CD4-positive, alpha-beta memory T cell (primary cell): ENCODE measurements at places on chromosomes 13 and 19. TPM values are rescaled to one million over a fixed set of nuclear protein-coding genes. Genes with fewer than 3 reads are reported as not detected.

Gene ADM5
- total RNA-seq = 4.0 TPM

Gene ANKLE1
- 5.1 TPM for total RNA-seq

Gene IL17D
- total RNA-seq = not detected

- DNase-seq = no peak
- H3K4me1 ChIP-seq = peaks cover 38% of the 10 kb centered on the region
- H3K36me3 ChIP-seq = peaks cover 5% of the 10 kb centered on the region
Observed at GRCh38 chr19:18309525-18310064, 13.3 kb downstream of the LSM4 start.

GRCh38 chr19:703329-703650 lies 5.4 kb upstream of the PALM start:
- H3K36me3 ChIP-seq = no peaks in the 10 kb centered on the region
- no peak overlapping the region for H3K4me3 ChIP-seq
- H3K4me1 ChIP-seq = peaks cover 7% of the 10 kb centered on the region
- no peak for DNase-seq
- no peak overlapping the region for H3K27ac ChIP-seq

DNA sequence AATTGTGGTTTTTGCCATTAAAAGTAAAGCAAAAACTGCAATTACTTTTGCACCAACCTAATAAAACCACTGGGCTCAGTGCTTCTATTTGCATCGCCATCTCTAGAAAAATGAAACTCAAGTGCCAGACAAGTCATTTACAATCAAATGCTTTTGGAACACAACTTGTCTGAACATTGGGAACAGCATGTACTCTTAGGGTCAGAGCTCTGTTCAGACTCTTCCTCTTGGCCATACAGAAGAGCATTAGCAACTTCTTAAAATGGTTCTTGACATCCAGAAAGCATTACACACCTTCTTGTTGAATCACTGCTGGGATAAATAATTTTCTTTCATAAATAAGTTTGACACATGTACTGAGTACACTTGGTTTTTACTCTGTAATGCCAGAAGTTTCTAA lies 272.5 kb downstream of the DCLK1 start:
- no peaks in the 10 kb centered on the region for H3K4me1 ChIP-seq
- no peak for DNase-seq
- no peak overlapping the region for H3K27ac ChIP-seq
- H3K4me3 ChIP-seq = no peak overlapping the region
- H3K36me3 ChIP-seq = no peaks in the 10 kb centered on the region

DNA sequence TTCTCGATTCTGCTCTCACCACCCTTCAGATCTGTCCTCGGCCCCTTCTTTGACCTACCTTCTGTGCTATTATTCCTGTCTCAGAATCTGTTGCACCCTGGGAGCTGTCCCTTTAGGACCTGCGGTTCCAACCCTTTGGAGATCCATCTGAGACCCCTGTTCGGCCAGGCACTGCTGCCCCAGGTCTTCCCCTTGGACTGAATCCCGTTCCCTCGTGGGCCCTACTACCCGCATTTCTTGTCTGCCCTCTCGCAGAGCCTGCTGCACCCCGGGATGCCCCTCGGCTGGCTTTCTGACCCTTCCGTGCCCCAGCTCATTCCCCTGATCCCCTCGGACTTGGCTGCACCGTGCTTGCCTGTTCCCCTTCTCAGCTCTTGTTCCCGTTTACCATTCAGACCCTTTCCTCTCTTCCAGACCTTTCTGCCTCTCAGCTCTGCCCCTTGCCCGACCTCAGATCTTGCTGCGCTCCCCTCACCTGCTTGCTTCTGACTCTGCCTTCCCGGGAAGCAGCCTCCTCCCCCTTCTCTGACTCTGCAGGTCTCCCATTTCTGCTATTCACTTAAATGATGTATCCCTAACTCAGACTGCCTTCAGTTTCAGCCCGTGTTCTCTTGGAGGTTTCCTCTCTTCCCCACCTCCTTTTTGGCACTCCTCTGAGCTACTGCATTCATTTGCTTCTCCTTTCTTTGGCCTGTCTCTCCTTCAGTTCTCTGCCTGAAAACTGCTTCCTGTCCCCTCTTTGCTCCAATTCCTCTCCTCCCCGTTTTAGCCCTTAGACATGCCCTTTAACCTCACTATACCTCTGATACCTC lies 1.1 kb downstream of the ARHGAP35 start:
- H3K27ac ChIP-seq = peak overlapping the region; percentile 49
- no peak for DNase-seq
- H3K4me1 ChIP-seq = peaks cover 65% of the 10 kb centered on the region
- peak overlapping the region; percentile 71 for H3K4me3 ChIP-seq
- H3K27me3 ChIP-seq = no peaks in the 10 kb centered on the region
- H3K36me3 ChIP-seq = no peaks in the 10 kb centered on the region

DNA sequence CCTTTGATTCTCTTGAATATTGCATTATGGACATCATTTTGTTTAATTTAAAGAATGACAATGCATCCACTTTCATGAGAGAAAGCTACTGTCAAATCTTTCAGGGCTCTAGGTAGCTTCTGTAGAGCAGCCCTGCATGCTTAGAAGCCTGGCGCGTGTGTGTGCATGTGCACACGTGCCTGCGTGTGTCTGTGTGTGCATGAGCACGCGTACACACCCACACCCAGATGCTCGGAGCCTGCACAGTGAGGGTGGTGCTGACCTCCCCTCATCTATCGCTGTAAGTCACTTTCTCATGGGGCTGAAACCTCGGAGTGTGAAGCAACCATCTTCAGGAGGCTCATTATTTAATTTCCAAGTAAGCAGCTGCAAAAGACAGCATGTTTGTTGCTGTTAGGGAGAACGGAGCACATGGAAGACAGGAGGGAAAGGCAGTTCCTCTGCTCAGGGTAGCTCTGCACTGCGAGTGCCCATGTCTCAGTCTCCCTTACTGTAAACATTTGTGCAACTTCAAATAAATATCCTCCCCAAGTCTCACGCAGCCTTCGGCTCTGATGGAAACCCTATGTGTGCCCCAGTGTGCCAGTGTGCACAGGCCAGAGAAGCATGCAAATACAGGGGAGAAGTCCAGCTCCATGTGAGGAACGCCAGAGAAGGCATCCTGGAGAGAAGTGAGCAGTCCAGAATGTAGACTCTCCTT lies 22.8 kb downstream of the TSHZ3 start:
- H3K27me3 ChIP-seq = no peaks in the 10 kb centered on the region
- no peaks in the 10 kb centered on the region for H3K36me3 ChIP-seq
- H3K4me1 ChIP-seq = no peaks in the 10 kb centered on the region
- no peak overlapping the region for H3K27ac ChIP-seq
- H3K4me3 ChIP-seq = no peak overlapping the region

GRCh38 chr13:75829830-75830229 lies 193.7 kb downstream of the LMO7 start:
- DNase-seq = no peak
- H3K27ac ChIP-seq = no peak overlapping the region
- H3K4me1 ChIP-seq = no peaks in the 10 kb centered on the region
- H3K36me3 ChIP-seq = no peaks in the 10 kb centered on the region
- H3K27me3 ChIP-seq = no peaks in the 10 kb centered on the region

DNA sequence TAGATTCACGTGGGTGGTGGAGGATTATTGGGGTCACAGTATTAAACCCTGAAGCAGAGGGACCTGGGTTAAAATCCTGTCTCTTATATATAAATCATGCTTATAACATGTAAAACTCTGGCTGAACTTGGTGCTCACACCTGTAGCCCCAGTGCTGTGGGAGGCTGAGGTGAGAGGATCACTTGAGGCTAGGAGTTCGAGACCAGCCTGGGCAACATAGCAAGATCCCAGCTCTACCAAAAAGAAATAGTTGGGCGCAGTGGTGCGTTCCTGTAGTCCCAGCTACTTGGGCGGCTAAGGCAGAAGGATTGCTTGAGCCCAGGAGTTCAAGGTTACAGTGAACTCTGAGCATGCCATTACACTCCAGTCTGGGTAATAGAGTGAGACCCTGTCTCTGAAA lies 2.4 kb downstream of the ZNF805 start:
- no peak overlapping the region for H3K27ac ChIP-seq
- peaks cover 34% of the 10 kb centered on the region for H3K36me3 ChIP-seq
- peaks cover 32% of the 10 kb centered on the region for H3K4me1 ChIP-seq
- H3K4me3 ChIP-seq = no peak overlapping the region
